ENCODE measurements at places on chromosomes 11 and 22.

DNA sequence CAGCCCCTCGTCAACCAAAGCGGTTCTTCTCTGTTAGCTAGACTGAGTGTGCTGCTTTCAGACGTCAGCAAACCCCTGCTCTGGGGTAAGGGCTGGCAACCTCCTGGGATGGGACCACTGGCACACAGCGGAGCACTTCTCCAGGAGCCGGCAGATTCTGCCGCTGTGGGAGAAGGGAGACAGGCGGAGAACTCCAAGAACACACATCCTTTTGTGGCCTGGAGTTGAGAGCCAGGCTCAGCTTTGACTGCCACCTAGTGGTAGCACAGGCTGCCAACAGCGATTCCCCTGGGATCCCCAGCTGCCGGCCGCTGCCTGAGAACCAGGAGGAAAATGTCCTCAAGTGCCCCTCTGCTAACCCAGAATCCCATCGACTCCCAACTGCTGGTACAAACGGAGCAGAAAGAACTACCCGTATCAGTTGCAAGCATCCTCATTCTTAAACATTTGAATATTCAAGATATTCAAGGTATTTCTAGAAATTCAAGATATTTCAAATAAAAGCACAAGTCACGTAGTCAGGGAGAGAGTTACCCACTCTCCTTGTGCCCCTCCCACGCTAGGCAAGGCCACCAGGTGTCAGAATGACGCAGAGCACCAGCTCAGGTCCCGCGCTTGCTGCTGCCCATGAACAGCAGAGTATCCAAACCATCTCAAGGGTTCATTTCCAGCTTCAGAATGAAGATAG, 4.9 kb downstream of the LTO1 start:
- DNase-seq, result peak; percentile 53

- no peak for DNase-seq
Measured at GRCh38 chr11:17154409-17155159, 53.2 kb downstream of the PIK3C2A start.

DNA sequence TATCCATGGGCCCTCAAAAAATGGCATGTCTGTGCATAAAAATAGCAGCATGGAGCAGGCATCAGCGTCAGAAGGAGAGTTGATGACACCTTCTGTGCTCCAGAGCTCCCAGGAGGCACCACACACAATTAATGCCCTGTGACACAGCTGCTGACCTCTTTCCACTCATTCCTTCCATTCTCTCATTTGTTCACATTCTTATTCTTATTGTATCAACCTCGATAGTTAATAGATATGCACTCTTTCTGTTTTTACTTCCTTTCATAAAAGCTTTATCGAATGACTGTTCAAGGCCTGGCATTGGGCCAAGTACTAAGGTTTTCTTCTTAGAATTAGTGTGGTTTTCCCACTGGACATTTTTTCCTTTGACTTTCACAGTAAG, 266.0 kb upstream of the MTNR1B start:
- no peak for DNase-seq

DNA sequence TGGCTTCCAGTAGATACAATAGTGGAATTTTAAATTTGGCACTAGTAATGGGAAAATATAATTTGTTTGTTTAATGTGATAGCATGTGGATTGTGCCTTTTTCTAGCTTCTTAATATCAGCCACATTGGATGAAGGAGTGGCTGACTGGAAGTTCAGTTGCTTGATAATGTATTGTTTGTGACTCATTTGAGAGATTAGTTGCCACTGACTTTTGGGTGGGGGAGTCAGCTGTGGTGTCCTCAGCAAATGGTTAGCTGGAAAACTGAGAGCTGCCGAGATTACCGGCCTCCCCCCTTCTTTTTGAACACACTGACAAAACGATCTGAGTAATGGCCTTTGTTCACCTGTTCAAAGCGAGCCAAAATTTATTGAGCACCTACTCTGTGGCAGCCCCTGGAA, 5.5 kb downstream of the JAM3 start:
- no peak for DNase-seq

- DNase-seq, result no peak
Measured at GRCh38 chr11:62792202-62792575, 383 bp upstream of the TMEM223 start.

- no peak for DNase-seq
Measured at GRCh38 chr11:60995798-60996197, 24.3 kb downstream of the CD6 start.

- no peak for DNase-seq
Measured at GRCh38 chr11:44849424-44849823, 101.3 kb downstream of the TP53I11 start.

DNA sequence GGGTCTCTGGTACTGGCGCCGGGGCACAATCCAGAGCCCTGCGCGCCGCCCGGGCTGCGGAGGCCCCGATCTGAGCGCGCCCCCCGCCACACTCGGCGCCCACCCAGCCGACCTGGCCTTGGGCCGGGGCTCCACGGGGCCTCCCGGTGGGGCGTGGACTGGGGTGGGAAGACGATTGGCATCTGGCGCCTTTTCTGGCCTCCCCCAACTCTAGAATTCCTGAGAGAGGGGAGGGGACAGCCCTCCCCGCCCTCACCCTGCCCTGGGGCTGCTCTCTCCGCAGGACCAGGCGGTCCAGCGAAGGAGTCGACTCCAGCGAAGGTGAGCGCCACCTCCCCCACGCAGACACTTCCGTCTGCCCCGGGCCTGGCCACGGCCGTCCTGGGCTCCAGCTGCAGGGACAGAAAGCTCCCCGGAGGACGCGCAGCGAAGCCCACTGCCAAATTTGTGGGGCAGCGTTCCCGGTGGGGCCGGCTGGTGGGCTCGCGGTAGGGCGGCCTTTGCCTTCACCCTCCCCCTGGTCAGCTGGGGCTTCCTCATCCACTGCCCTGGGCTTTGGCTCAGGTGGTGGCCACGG, 593 bp downstream of the SSH3 start:
- peak; percentile 5 for DNase-seq

DNA sequence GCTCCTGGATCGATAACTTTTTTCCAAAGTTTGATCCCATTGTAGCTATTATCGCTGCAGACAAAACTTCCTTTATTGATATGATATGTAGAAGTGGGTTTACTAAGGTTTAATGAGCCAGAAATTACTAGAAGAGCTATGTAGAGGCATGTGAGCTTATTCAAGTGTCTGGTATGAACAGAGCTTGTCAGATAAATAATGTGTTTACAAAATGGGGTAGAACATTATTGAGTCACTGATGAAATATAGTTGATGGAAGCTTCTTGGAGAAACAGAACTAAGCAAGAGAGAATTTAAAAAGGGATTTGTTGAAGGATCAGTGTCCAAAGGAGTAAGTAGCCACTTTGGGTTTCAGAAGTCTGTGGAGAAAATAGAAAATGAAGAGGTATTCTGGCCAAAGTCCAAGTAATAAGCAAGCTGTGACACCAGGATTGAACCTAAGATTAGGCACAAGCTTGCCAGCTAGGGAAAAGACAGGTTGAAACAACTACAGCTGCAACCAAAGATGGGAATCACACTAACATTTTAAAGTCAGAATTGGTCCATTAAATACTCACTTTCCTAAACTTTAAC, 104.3 kb downstream of the MAML2 start:
- no peak for DNase-seq

DNA sequence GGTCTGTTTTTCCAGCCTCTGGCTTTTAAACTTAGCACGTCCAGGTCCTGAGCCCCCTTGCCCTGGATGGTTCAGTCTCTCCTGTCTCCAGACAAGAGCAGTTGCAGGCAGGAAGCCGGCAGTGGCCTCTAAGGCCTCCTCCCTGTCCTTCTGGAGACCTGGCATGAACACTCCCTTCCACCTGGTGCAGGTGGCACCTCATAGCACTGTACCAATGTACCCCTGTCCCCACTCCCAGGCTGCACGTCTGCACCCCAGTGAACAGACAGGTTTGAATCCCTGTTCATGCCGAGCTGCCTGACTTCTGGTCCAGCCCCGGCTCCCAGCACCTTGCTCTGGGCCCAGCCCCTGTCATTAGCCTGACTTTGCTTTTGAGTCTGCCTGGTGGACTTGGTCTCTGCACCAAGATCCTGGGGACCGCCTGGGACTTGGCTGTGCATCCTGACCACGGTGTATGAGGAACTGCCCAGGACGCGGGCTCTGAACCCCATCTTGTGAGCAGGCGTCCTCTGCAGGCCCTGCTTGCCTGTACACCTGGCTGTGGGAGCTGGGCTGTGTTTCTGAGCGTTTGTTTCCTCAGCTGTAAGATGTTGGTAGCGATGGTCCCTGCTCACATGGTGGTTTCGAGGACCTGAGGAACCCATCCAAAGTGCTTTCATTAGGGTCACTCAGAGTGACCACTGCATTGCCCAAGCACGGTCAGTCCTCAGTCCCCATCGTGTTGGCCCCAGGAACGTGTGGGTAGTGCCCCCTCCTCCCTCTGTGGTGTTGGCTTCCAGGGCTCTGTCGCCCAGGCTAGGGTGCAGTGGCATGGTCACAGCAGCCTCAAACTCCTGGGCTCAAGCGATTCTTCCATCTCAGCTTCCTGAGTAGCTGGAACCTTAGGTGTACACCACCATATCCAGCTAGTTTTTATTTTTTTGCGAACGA, 75.0 kb upstream of the SHANK2 start:
- no peak for DNase-seq

GRCh38 chr11:877565-877964, 33.0 kb downstream of the CHID1 start:
- no peak for DNase-seq

DNA sequence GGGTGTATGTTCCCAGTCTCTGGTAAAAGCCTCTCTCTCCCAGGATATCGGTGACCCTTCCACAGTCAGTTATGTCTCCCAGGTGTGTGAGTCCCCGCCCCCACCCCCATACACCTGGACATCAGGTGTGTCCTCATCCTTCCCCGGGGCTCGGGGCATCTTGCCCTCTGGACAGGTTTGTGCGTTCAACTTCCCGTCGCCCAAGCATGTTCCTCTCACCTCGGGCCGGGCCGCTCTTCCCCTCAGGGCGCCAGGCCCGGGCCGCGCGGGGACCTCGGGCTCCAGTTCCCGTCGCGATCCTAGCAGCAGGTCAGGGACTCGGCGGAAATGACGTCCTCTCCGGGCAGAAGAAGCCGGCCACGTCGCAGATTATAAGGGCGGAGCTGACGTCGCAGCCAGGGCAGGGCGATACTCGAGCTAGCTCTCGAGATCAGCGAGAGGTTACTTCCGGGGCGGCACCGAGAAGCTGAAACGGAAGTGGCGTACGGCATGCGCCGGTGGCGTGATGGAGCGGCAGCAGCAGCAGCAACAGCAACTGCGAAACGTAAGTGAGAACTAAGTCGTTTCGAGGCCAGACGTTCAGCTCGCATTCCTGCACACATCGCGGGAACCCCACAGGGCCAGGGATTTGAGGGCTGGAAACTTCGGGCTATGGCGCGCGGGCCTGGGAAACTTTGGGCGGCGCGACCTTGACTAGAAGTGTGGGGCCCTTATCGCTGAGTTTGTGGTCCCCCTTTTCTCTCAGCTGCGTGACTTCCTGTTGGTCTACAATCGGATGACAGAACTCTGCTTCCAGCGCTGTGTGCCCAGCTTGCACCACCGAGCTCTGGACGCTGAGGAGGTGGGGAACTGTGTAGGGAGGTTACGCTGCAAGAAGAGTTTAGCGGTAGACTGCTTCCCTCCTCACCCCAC, at the start of the genes ARFIP2 and TIMM10B:
Gene ARFIP2, minus strand, starts transcription at position 320 of the 912 bp plus-strand sequence. CDS start 910 bp downstream, outside the sequence.
Gene TIMM10B, plus strand, starts transcription at position 490 of the 912 bp plus-strand sequence. Its CDS starts 16 bp downstream, at position 506.
- DNase-seq, result peak; percentile 90

DNA sequence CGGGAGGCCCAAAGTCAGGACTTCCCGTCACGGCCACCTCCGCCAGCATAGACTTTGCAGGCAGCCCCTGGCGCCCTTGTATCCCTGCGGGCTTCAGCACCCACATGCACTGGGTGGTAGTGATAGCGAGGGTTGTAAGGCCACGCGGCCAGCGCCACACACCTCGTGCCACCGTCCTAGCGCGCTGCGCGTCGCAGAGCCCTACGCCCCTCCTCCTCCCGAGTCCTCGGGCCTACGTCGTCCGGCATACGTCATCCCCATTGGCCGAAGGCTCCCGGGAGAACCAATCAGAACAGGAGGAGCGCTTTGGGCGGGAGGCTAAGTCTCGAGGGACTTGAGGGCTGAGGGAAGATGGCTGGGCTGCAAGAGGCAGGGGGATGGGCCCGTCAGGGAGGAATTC, 1.3 kb upstream of the BTBD18 start:
- DNase-seq, result no peak

DNA sequence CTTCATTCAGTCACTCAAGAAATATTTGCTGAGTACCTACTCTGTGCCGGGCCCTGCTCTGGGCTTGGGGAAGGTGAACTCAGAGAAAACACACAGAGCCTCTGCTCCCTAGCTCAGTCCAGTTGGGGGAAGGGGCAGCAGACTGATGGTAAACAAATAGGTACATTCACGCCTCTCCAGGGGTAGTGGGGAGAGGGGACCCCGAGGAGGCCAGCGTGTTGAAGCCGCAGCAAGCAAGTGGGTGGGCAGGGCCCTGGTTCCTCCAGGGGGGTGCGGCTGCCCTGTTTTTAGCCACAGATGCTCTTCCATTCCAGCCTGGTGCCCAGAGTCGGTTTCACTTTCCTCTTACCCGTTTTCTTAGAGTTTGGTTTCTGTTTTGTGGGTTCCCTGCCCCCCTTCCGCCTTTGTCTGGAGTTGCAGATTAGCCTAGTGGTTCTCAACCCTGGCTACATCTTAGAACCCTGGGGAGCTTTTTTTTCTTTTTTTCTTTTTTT, 8.7 kb downstream of the DRAP1 start:
- DNase-seq, result no peak

DNA sequence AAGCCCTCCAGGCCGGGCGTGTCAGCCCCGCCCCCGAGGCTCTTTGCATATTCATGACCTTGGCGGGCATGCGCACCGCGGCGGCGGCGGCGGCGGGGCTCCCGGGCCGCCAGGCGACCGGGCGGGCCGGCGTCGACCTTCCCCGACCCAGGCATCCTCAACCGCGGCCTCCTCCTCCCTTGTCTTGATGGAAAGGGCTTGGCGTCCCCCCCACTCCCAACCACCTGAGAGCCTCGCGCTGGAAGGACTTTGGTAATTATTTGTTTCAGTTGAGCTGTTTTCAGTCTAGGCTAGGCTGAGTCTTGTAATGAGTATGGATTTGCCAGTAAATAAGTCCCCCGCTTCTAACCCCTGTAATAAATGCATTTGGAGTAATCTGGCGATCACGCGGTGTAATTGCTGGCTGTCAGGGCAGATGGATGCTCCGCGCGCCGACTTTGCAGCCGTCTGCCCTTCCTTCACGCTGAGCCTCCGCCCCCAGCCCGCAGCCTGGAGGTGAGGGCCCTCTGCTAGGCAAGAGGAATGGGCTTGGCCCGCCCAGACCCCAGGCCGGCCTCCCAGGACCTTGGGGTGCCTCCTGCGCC, 25.2 kb downstream of the FLRT1 start:
- no peak for DNase-seq

- DNase-seq, result no peak
Measured at GRCh38 chr11:16750417-16750816, 12.0 kb downstream of the C11orf58 start.

GRCh38 chr11:29527391-29527936, 489.4 kb downstream of the KCNA4 start:
- peak; percentile 51 for DNase-seq

DNA sequence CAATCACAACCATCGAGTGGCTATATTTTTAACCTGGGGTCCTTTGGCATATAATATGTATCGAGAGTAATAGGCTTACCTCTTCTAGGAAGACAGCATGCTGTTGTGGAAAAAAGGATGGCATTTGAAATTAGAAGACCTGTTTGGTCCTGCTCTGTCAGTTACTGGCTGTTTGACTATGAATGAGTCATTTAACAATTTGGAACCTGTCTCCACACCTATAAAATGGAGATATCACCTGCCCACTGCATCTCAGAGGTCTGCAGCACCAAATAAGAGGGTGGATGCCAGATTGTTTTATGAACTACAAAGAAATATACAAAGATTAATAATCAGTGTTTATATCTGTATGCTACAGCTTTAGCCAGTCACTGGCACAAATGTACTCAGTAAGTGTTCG, 60.8 kb downstream of the SLC25A17 start:
- DNase-seq, result no peak
